CD4-positive, alpha-beta T cell (primary cell): ENCODE measurements at places on chromosomes 2 and 18. TPM values are rescaled to one million over a fixed set of nuclear protein-coding genes. Genes with fewer than 3 reads are reported as not detected.

DNA sequence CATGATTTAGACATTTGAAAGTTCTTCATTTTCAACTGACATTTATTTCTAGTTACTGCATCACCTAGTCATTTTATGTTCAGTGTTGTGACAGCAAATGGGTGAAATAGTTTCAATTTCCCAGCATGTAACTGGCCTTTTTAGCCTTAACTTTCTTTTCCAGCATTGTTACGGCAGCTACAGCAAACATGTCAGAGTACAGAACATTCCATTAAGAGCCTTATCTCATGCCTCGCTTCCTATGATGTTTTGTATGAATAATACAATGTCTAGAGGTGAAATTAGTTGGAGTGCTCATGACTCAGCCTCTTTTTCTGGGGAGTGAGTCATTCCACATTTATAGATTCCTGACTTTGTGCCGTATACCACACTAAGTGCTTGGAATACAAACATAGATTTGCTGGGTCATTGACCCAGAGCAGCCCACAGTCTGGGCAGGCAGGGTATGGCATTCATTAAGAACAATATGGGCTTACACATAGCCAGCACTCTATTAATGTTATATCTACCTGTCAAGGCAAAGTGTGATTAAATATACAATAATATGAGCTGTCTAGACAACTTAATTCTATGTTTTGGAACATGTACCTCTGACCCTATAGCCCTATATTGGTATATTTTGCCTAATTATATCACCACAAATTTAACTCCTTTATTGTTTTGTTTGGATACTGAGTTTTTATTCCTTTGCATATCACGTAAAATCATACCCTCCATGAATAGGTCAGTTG is 72.2 kb downstream of the MAP2 start:
- DNase-seq = no peak

GRCh38 chr18:41461114-41461513 is 493.9 kb upstream of the PIK3C3 start:
- no peak for DNase-seq

DNA sequence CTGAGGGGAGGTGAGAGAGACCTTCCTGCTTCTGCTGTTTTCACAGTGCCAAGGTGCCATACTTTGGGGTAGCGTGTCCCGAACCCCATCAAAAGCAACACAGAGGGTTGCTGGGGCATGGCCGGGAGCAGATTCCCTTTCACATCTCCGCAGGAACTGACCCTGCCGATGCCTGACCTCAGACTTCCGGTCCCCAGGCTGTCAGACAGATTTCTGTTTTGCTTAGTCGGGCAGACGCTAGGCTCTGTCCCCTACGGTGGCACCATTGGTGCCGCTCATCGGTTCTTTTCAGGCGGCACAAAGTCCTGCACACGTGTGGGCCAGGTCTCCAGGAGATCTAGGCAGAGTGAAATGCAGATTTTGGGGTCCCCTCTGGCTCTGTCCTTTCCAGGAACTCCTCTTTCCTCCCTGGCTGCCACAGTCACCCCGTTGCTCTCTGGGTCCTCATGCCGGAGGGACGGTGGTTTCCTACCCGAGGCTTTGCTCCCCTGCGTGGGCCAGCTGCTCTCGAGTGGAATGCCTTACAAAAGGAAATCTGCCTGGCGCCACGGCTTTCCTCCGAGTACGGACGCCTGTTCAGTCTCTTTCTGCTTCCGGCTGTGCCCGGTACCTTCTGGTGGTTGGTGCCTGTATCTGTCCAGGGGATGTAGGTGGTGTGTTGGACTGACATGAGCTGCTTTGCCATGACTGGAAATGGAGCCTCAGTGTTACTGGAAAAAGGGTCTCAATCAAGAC is 39.3 kb downstream of the RTP5 start:
- no peak for DNase-seq

GRCh38 chr18:23724681-23725080 is 35.4 kb downstream of the LAMA3 start:
- no peak for DNase-seq

DNA sequence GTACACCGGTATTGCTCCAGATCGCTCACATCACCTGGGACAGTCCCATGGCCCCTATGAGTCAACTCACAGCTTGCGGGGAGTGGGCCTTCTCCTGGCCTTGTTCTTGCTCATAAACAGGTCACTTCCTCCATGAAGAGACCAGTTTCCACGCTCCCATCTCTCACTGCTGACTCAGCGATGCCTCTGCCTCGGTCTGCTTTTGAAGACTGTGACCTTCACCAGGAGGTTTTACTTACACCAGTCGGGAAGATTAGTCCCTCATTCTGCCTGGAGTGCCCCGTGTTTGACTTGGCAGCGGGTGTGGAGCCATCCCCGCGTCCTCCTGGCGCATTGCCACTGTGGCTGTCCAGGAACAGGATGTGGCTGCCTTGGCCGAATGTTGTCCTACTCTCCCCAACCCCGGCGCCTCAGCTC is 159.8 kb downstream of the RHBDD1 start:
- no peak for DNase-seq

- DNase-seq = no peak
Measured at GRCh38 chr2:108354136-108354535, 23.6 kb upstream of the SULT1C4 start.

DNA sequence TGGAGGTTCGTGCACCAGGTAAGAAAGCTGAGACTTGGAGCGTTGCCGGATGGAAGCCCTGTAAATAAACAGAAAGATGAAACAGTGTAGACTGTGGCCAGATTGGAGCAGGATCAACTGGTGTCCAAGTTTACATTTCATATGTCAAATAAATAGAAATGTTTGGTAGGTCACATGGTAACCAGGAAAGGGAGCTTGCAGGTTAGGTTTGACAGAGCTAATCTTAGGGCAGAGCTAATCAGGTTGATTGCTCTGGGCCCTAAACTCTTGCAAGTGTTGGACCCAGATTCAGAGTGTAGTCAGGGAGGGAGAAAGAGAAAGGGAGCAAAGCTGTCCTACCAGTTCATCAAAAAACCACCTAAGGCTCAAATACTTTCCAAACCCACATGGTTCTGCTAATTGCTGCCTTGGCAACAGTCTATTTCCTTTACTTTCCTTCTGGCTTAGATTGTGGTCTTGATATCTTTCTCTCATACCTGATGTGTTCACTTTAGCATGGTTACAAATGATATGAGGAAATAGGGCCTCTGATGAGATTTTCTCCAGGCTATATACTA is 63.2 kb downstream of the G6PC2 start:
- peak; percentile 51 for DNase-seq

DNA sequence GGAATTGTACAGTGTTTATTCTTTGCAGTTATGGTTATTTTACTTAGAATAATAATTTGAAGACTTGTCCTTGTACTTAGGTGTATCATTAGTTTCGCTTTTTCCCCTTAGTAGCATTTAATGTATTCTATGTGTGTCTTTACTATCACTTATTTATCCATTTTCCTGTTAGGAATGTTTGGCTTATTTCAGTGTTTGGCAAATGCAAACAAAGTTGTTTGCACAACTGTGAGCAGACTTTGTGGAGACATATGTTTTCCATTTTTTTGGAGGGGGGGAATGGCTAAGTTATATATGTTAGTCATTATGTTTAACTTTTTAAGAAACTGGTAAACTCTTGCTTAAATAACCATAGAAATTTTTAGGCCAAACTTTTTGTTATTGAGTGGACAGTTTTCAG is 447.7 kb downstream of the SOX11 start:
- DNase-seq = no peak

DNA sequence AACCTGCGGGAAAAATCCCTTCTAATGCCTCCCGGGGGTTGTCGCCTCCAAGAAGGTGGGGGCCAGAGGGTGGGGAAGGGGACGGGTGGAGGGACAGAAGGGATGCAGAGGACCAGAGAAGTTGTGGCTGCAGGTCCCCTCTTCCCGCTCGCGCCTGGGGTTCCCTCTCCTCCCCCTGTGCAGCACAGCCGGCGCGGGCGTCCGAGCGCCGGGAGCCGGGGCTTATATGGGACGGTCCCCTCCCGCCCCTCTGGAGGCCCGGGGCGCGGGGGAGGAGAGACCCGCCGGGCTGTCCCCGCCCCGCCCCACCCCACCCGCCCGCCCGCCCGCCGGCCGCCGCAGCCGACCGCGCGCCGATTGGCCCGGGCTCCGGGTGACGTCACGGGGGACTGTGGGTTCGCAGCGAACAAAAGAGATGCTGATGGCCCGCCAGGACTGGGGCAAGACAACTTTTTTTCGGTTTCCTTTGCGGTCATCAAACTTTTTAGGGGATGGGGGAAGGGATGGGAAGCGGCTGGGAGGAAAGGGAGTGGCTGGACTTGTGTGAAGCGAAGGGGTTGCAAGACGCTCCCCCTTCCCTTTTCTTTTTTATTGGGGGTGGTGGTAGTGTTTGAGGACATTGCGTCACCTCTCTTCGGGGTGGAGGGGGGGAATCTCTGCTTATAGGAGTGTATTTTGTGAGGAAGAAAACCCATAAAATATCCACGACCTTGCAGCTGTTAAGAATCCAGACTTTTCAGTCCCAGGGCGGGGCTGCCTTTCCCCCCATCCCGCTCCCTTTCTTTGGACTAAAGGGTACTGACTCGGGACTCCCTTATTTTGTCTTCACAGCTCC is at the start of gene FN1:
FN1 (minus strand) TSS at position 199 of the 835 bp plus-strand sequence. CDS start 266 bp downstream, outside the sequence.
- peak; percentile 40 for DNase-seq

DNA sequence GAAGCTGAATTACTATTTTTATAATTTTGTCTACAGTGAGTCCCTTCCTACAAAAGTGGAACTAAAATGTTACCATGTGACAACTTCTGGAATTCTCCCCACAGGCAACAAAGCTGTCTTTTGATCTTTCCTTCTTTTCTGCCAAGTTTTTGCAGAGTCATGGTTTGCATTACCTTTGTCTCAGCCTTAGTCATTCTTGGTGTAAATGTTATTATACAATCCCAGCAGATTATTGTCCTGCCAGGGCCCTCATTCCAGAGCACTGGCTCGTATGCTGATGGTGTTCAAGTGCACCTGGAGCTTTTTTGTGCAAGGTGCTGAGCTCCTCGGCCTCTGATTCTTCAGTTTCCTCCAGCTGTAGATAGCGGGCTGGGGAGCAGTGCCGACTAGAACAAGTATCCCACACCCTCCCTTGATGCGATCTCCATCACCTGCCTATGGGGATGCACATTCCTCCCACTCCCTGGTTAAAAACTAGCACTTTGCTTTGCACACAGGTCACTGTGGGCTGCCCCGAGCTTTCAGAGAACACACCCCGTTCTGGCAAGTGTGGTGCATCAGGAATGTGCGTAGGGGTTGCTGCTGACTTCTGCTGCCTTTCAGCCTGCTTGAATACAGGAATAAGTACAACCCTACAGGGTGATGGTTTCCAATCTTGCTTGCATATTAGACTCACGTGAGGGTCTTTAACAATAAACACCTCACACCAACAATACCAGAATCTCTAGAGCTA is 263.6 kb downstream of the RNF144A start:
- DNase-seq = no peak

GRCh38 chr2:25376750-25377621 is 35.3 kb upstream of the DNMT3A start:
- DNase-seq = peak; percentile 90

DNA sequence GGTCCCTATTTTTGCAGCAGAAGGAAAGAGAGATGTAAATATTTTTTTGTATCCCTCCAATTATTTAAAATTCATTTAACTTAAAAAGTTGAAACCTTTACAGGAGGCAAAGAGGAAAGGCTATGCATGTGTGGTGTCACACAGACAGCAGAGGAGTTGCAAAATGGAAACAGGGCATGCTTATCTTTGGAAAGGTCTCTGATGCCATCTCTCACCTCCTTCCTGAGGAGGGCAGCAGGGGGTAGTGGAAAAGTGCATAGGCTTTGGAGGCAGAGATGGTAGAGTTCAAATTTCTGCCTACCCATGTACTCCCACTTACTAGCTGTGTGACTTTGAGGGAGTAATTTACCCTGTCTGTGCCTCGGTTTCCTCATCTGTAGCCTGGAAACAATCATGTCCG is 99.6 kb upstream of the MCFD2 start:
- DNase-seq = no peak

IGFBP5 gene
- not detected for total RNA-seq

GPR75 gene
- total RNA-seq = 1.6 TPM

MC5R gene
- total RNA-seq = not detected

TCF23 gene
- total RNA-seq = not detected
